ENCODE measurements at places on chromosomes 1 and 21. TPM values are rescaled to one million over a fixed set of nuclear protein-coding genes. Genes with fewer than 3 reads are reported as not detected.

TGFBR3 gene
- 15.8 TPM for total RNA-seq

NFIA gene
- 4.8 TPM for total RNA-seq

LCE1E gene
- not detected for total RNA-seq

DIRAS3 gene
- total RNA-seq: 2.3 TPM

GABRD gene
- total RNA-seq: not detected

PLD5 gene
- total RNA-seq: not detected

INKA2 gene
- total RNA-seq: 4.5 TPM

ANGPTL1 gene
- total RNA-seq: 4.3 TPM

CAMTA1 gene
- 47.4 TPM for total RNA-seq

DAB1 gene
- total RNA-seq: not detected

LCE1F gene
- not detected for total RNA-seq

CELA3A gene
- total RNA-seq: not detected

TNFRSF18 gene
- total RNA-seq: not detected

FGR gene
- not detected for total RNA-seq

VASH2 gene
- 0.97 TPM for total RNA-seq

HLX gene
- 8.7 TPM for total RNA-seq
